ENCODE measurements at places on chromosomes 12 and 14. TPM values are rescaled to one million over a fixed set of nuclear protein-coding genes. Genes with fewer than 3 reads are reported as not detected.

DNA sequence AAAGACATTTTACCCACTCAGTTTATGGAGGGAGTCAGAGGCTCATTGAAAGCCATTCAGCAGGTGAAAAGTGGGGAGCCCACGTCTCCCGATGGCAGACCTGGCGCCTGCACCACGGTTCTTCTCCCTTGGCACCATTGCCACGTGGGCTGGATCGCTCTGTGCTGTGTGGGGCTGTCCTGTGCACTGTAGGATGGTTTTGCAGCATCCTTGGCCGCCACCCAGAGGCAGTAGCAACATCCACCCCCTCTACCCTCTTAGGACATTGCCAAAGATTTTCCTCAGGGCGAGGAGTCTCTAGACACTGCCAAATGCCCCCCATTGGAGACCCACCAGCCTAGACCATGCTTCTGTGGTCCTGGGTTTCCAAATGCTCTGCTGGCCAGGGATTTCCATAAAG lies 60.2 kb downstream of the SYNE3 start:
- no peak for DNase-seq

The AQP6 gene
- total RNA-seq, result not detected

The ARHGEF25 gene
- total RNA-seq, result 11.7 TPM

The CLEC2A gene
- total RNA-seq, result not detected

GRCh38 chr14:24238123-24238522 lies 4.3 kb downstream of the TINF2 start:
- DNase-seq, result no peak

GRCh38 chr12:127223731-127224130 lies 1043.2 kb upstream of the TMEM132C start:
- DNase-seq, result no peak

The GYS2 gene
- not detected for total RNA-seq

- DNase-seq, result peak; percentile 33
Observed at GRCh38 chr12:65675141-65675621, 149.1 kb upstream of the HMGA2 start.

Measured in H4 (cell line).